ENCODE measurements at places on chromosomes 4 and X.
A peak's percentile ranks its signal among the peaks of the same experiment; 100 is the strongest.

- peak; percentile 25 for DNase-seq
These were observed 338.1 kb downstream of the BCOR start for GRCh38 chrX:39759526-39760224.

DNA sequence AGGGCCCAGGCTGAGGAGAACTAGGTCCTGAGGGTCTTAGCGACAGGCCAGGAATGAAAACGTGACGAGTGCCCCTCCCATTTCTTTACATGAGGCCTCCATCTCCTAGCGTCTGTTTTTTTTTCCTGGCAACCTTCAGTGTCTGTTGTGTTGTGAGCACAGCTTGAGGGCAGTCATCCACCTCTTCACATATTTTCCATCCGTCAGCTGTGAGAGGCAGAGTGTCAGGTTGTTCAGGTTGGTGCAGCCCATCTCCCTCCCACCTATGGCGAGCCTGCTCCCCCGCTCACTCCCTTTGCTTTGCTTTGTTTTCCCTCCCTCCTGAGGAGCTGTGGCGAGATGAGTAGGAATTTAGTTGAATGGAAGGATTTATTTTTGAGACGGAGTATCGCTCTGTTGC lies 51.7 kb upstream of the CHRNA9 start:
- DNase-seq, result no peak

DNA sequence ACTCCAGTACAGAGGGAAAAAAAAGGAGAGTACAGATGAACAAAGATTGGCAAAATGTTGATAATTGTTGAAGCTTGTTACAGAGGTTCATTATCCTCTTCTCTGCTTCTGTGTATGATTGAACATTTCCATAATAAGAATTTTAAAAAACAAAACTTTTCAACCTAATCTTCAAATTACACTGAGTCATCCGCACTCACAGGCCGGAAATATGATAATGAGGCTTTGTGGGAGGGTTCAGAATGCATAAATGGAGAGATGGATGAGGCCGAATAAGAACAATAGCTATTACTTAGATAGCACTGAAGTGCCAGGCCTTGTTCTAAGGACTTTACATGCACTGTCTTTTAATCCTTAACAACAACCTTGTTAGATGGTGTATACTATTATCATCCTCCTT lies 4.6 kb upstream of the ERCC6L start:
- no peak for DNase-seq

GRCh38 chr4:70463335-70463734 lies 8.7 kb upstream of the MUC7 start:
- no peak for DNase-seq

DNA sequence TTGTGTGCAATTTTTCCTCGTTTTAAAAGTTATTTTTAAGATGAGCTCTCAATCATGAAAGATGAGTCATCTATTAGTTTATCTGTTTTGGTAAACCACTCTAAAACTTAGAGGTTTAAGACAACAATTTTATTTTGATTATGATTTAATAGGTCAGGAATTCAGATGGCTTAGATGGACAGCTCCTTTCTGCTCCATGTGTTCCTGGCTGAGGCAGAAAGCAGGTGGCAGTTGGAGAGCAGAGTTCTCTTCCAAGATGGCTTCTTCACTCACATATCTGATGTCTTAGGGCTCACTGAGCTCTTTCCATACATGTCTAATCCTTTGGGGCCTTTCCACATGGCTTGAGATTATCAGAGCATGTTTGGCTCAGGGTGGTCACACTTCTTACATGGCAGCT lies 48.3 kb upstream of the GRPR start:
- DNase-seq, result no peak

- no peak for DNase-seq
These were observed 209.5 kb downstream of the IL15 start for GRCh38 chr4:141845901-141846300.

DNA sequence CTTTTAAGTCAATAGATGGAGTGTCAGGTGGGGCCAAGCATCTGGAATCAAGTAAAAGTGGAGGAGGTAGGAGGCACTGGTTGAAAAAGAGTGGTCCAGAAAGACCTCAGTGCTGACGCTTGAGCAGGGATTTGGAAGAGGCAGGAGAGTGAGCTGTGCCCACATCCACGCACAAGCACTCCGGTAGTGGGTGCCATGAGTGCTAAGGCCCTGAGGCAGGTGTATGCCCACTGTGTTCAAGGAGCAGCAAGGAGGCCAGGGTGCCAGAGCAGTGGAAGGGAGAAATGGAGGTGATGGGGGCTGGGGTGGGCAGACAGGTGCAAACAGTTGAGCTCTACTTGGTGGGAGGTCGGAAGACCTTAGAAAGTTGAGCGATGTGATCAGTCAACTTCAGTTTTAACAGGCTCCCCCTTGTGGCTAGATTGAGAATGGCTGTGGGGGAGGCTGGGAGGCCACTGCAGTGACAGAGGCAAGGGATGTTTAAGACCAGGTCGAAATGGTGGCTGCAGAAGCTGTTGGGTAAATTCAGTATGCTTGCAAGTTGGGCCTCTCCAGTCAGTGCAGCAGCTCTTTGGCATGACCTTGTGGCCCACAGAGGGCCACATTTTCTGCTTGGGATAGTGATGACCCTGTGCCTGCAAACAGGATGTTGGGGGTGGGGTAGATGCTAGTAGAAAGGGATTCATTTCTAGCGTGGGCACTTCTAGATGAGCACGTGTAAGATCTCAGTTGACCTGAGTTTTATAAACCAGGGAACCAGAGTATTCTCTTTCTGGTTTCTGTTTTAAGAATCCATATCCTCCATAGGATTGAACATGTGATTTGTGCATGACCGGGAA lies 12.7 kb downstream of the TKTL1 start:
- no peak for DNase-seq

GRCh38 chr4:26782168-26782829 lies 78.3 kb upstream of the STIM2 start:
- DNase-seq, result no peak

DNA sequence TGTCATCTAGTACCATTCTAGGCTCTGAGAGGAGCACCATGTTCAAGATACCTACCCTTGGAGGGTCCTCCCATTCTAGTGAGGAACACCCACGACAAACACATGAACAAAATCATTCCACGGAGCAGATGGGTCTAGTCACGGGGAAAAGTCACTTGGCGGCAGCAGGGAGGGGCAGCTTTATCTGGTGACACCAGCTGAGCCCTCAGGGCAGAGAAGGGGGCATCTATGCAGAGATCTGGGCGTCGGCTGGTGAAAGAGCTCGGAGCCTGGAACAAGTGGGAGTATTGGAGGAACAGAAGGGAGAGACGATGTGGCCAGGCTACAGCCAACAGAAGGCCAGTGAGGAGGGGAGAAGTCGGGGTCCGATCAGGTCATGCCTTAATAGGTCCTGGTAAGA lies 11.9 kb upstream of the PDHA1 start:
- DNase-seq, result no peak

DNA sequence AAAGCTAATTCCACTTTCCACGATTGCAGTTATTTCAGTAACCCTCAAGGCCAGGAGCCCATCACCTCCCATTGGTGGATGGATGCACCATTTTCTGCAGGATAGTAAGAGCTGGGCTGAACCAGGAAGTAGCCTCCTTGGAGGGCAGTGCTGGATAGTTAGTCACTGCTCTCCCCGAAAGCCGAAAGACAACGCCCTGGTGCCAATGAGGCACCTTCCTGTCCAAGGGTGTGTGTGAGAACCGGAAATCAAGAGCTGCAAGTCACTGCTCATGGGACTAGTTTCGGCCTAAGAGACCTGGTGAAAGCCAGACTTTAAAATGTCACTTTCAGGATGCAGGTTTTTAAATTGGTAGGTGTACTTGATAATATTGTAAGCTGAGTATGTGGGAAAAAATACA lies 203.8 kb upstream of the HS3ST1 start:
- DNase-seq, result no peak

DNA sequence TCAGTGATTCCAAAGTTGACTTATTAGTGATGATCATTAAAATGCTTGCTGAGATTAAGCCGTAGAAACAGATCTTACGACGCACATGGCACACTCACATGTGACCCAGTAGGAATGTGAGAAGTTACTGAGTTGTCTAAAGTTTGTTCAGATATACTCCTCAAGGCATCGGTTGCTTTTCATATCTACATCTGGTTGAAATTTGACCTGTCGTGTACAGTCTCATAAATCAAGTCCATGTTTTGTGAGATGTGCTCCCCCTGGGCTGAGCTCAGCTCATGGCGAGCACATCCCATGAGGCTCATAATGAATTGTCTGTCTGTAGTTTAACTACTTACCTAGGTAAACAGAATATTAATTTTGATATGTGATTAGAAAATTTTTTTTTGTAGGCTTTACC lies 67.0 kb downstream of the TNIP2 start:
- no peak for DNase-seq

- no peak for DNase-seq
These were observed 54.8 kb downstream of the NSUN7 start for GRCh38 chr4:40804598-40804997.

GRCh38 chrX:151711154-151711553 lies 4.7 kb upstream of the FATE1 start:
- DNase-seq, result no peak

- DNase-seq, result peak; percentile 60
These were observed at the start of gene MORC4 for GRCh38 chrX:107000013-107000515. Gene MORC4 (minus strand): TSS chrX:107000212. CDS start chrX:106999969, 243 bp downstream.

- peak; percentile 44 for DNase-seq
These were observed 46.3 kb downstream of the STARD8 start for GRCh38 chrX:68693481-68694434.

- DNase-seq, result no peak
These were observed 1365.9 kb upstream of the AGA start for GRCh38 chr4:178808106-178808505.

GRCh38 chr4:47746122-47746521 lies 91.7 kb downstream of the CORIN start:
- no peak for DNase-seq

DNA sequence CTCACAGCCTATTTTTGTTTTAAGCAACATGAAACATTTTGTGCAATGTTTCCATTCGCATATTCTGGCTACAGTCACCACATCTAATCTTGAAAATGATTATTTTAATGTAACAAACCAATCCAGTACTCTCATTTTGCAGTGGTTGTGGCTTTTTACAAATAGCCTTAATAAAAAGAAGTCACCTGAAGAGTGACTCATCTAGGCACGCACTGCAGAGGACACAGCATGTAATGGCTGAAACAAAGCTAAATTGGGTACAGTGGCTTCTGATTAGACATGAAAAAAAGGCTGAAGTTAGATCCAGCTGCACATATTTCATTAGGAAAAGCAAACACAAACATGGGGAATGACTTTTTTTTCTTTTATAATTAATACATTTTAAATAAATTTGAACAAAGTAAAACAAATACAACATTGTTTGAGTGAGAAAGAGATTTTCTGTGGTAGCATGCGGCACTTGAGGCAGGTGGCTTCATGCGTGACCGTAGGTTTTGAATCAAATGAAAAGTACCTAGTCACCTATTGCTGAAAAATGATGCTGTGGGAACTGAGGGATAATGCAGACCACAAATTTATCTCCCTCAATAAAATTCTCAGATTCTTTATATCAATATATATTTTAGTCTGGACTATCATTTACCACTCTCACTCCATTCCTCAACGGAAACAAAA lies 240.8 kb upstream of the DDX53 start:
- DNase-seq, result no peak

GRCh38 chr4:107468812-107469211 lies 251.2 kb downstream of the PAPSS1 start:
- no peak for DNase-seq

GRCh38 chr4:17232566-17233253 lies 279.2 kb downstream of the QDPR start:
- DNase-seq, result peak; percentile 40

GRCh38 chr4:66688674-66689073 lies 856.6 kb downstream of the CENPC start:
- no peak for DNase-seq

DNA sequence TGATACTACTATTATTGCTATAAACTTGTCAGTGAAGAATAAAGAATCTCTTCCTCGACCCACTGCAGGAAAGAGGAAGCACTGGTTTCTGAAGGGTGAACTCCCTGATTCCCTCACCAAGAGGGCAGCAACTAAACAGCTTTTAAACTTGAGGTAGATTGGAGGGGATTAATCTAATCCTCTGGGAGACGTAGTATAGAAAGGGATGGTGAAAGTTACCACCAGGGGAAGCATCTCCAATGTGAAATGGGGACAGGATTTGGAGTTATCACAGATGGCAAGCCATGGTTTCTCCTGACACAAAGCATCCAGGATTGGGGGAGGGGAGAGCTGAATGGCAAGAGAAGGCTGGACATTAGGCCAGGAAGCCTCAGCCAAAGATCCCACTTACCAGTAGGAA lies 62.7 kb upstream of the PTPN13 start:
- no peak for DNase-seq

DNA sequence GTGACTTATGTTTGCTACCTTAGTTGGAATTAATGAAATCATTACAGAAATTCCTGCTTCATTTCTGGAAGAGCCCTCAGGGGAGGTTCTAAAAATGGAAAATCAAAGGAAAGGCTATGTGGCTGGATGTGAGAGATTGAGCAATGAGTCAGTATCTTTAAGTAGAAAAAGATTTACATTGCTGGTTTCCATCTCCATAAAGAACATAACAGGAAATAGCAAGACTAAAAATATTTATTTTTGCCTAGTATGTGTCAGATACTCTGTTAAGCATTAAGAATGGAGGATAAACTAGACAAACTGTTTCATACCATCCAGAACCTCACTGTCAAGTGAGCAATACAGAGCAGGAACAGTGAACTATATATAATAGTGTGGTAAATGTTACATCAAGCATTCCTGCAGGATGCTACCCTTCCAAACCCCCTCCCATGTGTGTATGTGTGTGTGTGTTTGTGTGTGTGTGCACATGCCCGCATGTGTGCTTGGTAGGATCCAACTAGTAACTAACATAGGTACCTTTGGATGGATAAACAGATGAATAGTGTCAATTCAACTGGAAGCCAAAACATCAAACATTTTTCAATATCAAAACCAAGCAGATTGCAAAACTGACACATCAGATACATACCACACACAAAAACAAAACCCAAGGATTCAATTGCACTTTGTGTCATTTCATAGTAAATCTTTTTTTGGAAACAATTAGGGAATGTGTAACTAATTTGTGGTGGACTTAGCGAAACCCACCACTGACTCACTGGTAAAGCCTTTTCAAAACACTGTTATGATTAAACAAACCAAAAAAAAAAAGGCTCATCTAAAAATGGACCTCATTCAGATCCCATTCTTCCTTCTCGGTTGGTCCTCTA lies 223.4 kb downstream of the SHROOM3 start:
- DNase-seq, result no peak

- DNase-seq, result no peak
These were observed 671 bp upstream of the FHIP1A start for GRCh38 chr4:151408380-151408629.

DNA sequence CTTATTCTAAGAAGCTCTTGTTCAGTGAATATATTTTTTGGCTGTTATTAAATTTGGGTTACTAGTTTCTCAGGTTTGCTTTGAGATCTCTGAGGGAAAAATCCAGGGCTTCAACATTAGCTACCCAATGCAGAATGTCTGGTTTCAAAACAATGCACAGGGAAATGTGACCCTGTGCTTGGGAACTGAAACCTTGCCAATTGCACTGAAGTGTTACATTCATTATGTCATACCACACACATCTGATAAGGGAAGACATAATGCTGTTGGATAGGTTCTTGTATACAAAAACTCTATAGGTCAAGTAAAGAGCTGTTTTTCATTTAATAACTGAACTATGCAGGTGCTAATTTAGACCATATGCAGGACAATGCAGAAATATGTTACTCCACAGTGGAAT lies 345.3 kb upstream of the BMP3 start:
- DNase-seq, result no peak

Data from T1000 (cell line).